ENCODE measurements at places on chromosomes 1 and 21.
A peak's percentile ranks its signal among the peaks of the same experiment; 100 is the strongest.

DNA sequence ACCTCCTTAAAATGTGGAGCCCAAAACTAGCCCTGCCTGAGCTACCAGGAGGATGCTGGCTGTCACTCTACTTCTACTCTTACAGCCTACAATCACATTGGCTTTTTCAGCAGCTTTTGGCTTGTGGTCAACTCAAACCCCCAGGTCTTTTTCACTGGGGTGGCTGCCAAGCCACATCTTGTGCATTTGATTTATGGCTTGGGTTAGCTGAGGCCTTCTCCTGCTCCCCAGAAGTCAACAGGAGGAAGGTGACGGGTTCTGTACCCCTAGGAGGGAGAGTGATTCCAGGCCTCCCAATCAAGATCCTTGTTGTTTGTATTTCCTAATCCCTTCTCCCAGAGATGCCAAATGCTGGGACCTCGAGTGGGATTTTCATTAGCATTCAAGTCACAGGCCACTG is 124.3 kb downstream of the LACTBL1 start:
- no peaks in the 10 kb centered on the region for H3K36me3 ChIP-seq
- DNase-seq, result no peak
- H3K4me3 ChIP-seq, result no peak overlapping the region
- no peak overlapping the region for H3K27ac ChIP-seq

- H3K36me3 ChIP-seq, result no peaks in the 10 kb centered on the region
- no peak for DNase-seq
- no peak overlapping the region for H3K4me3 ChIP-seq
Measured at GRCh38 chr1:111475701-111476100, 1.9 kb downstream of the C1orf162 start.

GRCh38 chr1:150973836-150974579 is 627 bp downstream of the CERS2 start:
- H3K27me3 ChIP-seq, result no peaks in the 10 kb centered on the region
- H3K4me1 ChIP-seq, result peaks cover 46% of the 10 kb centered on the region
- H3K36me3 ChIP-seq, result peaks cover 22% of the 10 kb centered on the region
- H3K4me3 ChIP-seq, result peak overlapping the region; percentile 67
- peak overlapping the region; percentile 77 for H3K27ac ChIP-seq

DNA sequence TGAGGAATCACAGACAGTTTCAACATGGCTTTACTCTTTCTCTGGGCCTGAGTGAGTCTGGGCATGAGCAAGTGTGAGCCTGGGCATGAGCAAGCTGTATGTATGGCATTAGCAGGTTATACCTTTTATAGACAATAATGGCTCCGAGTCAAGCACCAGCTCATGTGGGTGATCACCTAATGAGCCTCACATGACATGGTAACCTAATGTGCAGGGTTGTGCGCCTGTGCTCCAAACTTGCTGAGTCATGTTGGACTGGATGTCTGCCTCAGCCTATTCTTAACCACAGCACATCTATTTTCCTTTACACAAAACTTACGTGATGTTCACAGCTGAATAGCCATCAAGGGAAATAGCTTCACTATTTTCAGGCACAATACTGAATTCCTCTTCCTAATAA is 236.2 kb upstream of the NRIP1 start:
- H3K36me3 ChIP-seq, result no peaks in the 10 kb centered on the region
- H3K27ac ChIP-seq, result no peak overlapping the region
- H3K27me3 ChIP-seq, result no peaks in the 10 kb centered on the region
- H3K4me3 ChIP-seq, result no peak overlapping the region

DNA sequence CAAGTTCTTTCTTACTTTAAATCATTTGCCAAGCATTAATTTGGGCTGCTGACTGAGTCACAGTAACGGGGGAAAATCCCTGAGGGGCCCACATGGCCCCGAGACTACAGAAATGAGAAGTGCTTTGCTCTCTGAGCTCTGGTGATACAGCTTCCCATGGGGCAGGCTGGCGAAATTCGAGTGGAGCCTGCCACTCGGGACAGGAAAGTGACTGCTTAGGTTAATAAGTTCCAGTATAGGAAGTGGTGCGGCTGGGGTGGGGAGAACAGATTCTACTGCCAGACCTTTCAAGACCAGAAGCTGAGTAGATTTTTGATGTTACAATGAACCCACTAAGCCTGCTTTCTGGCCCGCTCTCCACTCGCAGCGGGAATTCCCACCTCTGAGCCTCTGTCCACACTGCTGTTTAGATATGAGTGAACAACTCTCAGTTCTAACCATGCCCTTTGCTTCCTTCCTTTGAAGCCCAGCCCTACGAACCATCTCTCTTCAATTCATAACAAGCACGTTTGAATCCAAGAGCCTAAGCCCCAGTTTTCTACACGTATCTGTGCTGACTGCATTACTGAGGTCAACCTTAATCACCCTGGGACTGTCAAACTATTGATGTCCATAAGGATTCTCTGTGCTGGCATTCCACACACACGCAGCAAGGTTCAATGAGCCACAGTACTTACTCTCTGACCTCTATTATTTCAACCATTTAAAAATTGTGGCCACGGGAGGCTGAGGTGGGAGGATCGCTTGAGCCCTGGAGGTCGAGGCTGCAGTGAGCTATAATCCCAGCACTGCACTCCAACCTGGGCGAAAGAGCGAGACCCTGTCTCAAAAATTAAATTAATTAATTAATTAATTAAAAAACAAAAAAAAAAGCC is 9.6 kb downstream of the ZBTB17 start:
- H3K4me3 ChIP-seq, result no peak overlapping the region
- DNase-seq, result no peak
- peaks cover 37% of the 10 kb centered on the region for H3K36me3 ChIP-seq
- no peak overlapping the region for H3K27ac ChIP-seq

- peaks cover 9% of the 10 kb centered on the region for H3K4me1 ChIP-seq
- no peaks in the 10 kb centered on the region for H3K27me3 ChIP-seq
- H3K27ac ChIP-seq, result no peak overlapping the region
- H3K4me3 ChIP-seq, result no peak overlapping the region
- no peak for DNase-seq
Measured at GRCh38 chr1:210336362-210336761, 7.7 kb downstream of the HHAT start.

- H3K36me3 ChIP-seq, result no peaks in the 10 kb centered on the region
- H3K4me3 ChIP-seq, result no peak overlapping the region
- peaks cover 5% of the 10 kb centered on the region for H3K4me1 ChIP-seq
- DNase-seq, result peak; percentile 54
Measured at GRCh38 chr1:222009105-222009730, 267.3 kb upstream of the DUSP10 start.

GRCh38 chr1:221805121-221805520 is 63.2 kb upstream of the DUSP10 start:
- no peak for DNase-seq
- peaks cover 17% of the 10 kb centered on the region for H3K4me1 ChIP-seq
- H3K27ac ChIP-seq, result no peak overlapping the region
- H3K4me3 ChIP-seq, result no peak overlapping the region
- H3K27me3 ChIP-seq, result no peaks in the 10 kb centered on the region
- H3K36me3 ChIP-seq, result no peaks in the 10 kb centered on the region

GRCh38 chr1:11227106-11228077 is 35.0 kb downstream of the MTOR start:
- peaks cover 75% of the 10 kb centered on the region for H3K36me3 ChIP-seq
- H3K27ac ChIP-seq, result no peak overlapping the region
- no peak overlapping the region for H3K4me3 ChIP-seq
- H3K4me1 ChIP-seq, result no peaks in the 10 kb centered on the region

DNA sequence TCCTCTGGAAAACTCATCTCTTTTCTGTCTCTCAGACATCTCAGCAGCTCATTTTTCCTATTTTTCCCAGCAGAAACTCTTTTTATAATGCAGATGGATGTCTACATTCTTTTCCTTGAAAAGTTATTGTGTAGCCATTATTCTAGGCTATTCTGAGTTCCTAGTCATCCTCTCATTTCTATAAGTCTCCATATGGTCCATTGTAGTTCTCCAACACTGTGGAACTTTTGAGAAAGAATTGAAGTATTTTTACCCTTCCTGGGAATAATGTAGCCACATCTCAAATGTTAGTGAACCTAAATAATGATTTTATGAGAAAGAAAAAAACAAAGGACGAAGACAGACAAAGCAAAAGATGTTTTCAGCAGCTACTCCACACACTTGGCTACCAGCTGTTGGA is 26.4 kb upstream of the GPR25 start:
- no peaks in the 10 kb centered on the region for H3K27me3 ChIP-seq
- DNase-seq, result no peak
- H3K27ac ChIP-seq, result no peak overlapping the region
- H3K4me3 ChIP-seq, result no peak overlapping the region
- H3K36me3 ChIP-seq, result no peaks in the 10 kb centered on the region
- H3K4me1 ChIP-seq, result no peaks in the 10 kb centered on the region

- H3K27me3 ChIP-seq, result no peaks in the 10 kb centered on the region
- no peaks in the 10 kb centered on the region for H3K36me3 ChIP-seq
- DNase-seq, result no peak
- H3K4me3 ChIP-seq, result no peak overlapping the region
- no peaks in the 10 kb centered on the region for H3K4me1 ChIP-seq
- H3K27ac ChIP-seq, result no peak overlapping the region
Measured at GRCh38 chr1:31568895-31569595, 7.3 kb upstream of the TINAGL1 start.

GRCh38 chr1:36350659-36351226 is 27.3 kb upstream of the EVA1B start:
- peak; percentile 33 for DNase-seq
- H3K36me3 ChIP-seq, result peaks cover 62% of the 10 kb centered on the region
- H3K27me3 ChIP-seq, result no peaks in the 10 kb centered on the region

- H3K27ac ChIP-seq, result no peak overlapping the region
- no peak overlapping the region for H3K4me3 ChIP-seq
- H3K4me1 ChIP-seq, result no peaks in the 10 kb centered on the region
- no peak for DNase-seq
- no peaks in the 10 kb centered on the region for H3K27me3 ChIP-seq
Measured at GRCh38 chr1:15117671-15118325, 35.7 kb upstream of the TMEM51 start.

DNA sequence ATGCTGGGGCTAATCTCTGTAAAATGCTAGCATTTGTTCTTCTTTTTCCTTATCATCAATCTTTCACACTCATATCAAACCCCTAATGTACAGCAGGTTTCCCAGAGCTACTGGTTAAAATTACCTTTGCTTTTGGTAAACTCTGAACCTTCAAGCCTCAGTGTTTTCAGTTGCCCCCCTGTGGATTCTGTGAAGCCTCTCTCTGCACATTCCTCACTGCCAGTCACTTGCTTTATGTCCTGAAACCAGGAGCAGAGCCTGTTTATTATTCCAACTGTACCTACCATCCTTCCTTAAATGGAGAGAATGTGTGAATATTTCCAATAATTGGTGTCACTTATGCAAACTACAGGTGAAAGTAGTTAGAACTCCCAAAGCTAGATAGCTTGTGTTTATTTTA is 134.2 kb downstream of the NEK7 start:
- H3K27ac ChIP-seq, result no peak overlapping the region
- no peaks in the 10 kb centered on the region for H3K4me1 ChIP-seq
- no peak for DNase-seq
- no peak overlapping the region for H3K4me3 ChIP-seq
- H3K36me3 ChIP-seq, result peaks cover 36% of the 10 kb centered on the region

GRCh38 chr1:172326136-172326535 is 94.3 kb upstream of the C1orf105 start:
- H3K4me1 ChIP-seq, result no peaks in the 10 kb centered on the region
- no peaks in the 10 kb centered on the region for H3K36me3 ChIP-seq
- H3K27me3 ChIP-seq, result peaks cover 5% of the 10 kb centered on the region
- no peak for DNase-seq
- no peak overlapping the region for H3K27ac ChIP-seq
- H3K4me3 ChIP-seq, result no peak overlapping the region

- no peak for DNase-seq
- no peaks in the 10 kb centered on the region for H3K4me1 ChIP-seq
- H3K27ac ChIP-seq, result no peak overlapping the region
- peaks cover 3% of the 10 kb centered on the region for H3K36me3 ChIP-seq
- no peak overlapping the region for H3K4me3 ChIP-seq
Measured at GRCh38 chr21:34112316-34113033, 39.1 kb downstream of the MRPS6 start.

- H3K27me3 ChIP-seq, result no peaks in the 10 kb centered on the region
- DNase-seq, result no peak
- H3K36me3 ChIP-seq, result no peaks in the 10 kb centered on the region
- H3K27ac ChIP-seq, result no peak overlapping the region
- H3K4me1 ChIP-seq, result no peaks in the 10 kb centered on the region
- H3K4me3 ChIP-seq, result no peak overlapping the region
Measured at GRCh38 chr1:175893192-175893591, 149.8 kb upstream of the TNR start.

- no peak overlapping the region for H3K27ac ChIP-seq
- no peaks in the 10 kb centered on the region for H3K27me3 ChIP-seq
- DNase-seq, result no peak
- H3K4me3 ChIP-seq, result no peak overlapping the region
- no peaks in the 10 kb centered on the region for H3K4me1 ChIP-seq
- peaks cover 36% of the 10 kb centered on the region for H3K36me3 ChIP-seq
Measured at GRCh38 chr1:6048179-6048867, 2.6 kb downstream of the KCNAB2 start.

DNA sequence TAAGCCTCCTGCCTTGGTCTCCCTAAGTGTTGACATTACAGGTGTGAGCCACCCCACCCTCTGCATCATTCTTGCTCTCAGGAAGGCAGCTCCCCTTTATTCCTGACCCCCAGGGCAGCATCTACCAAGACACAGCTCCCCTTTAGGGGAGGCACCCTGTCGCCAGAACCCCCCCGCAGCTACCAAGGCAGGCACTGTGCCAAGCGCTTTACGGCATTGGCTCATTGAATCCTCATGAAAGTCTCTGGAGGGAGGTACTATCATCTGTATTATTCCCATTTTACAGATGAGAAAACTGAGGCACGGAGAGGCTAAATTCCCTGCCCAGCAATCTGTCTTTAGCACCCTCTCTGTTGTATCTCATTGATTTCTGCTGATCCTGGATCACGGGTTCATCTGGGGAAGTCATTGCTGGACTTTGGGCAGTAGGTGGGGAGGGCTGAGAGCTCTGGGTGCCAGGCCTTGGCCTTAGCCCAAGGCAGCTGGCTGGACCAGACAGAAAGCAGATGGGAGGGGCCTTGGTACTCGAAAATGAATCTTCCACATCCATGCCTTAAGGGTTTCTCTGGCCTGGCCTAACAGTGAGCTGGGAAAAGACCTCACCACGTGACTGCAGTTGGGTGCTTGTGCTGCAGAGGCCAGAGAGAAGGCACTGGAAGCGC is 5.9 kb downstream of the PLOD1 start:
- no peak overlapping the region for H3K27ac ChIP-seq
- no peaks in the 10 kb centered on the region for H3K27me3 ChIP-seq
- DNase-seq, result no peak
- no peak overlapping the region for H3K4me3 ChIP-seq
- H3K4me1 ChIP-seq, result no peaks in the 10 kb centered on the region
- no peaks in the 10 kb centered on the region for H3K36me3 ChIP-seq

GRCh38 chr1:109891930-109892329 is 18.7 kb upstream of the CSF1 start:
- H3K27ac ChIP-seq, result peak overlapping the region; percentile 82
- no peaks in the 10 kb centered on the region for H3K36me3 ChIP-seq
- H3K27me3 ChIP-seq, result no peaks in the 10 kb centered on the region
- peaks cover 37% of the 10 kb centered on the region for H3K4me1 ChIP-seq

Data from DND-41 (cell line).